ENCODE measurements at places on chromosomes 13 and 19. TPM values are rescaled to one million over a fixed set of nuclear protein-coding genes. Genes with fewer than 3 reads are reported as not detected.

DNA sequence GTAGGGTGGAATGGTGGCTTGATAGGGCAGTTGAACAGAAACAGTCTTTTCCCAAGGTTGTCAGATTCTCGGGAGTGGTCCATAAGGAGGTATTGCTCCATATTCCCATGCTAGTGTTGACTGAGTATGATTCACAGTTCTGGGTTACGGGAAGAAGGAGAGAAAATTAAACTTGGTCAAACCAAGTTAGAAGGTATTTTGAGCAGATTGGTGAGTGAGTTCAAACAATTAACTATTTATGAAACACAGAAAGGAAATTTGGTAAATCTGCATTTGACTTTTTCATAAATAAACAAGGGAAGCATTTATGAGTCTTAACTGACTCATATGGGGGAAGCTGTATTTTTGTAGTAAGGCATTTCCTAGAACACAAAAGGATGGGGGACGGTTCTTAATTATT lies 2419.4 kb downstream of the PCDH9 start:
- no peak for DNase-seq

- no peak for DNase-seq
These were observed 24.3 kb downstream of the TMEM255B start for GRCh38 chr13:113783200-113783881.

- no peak for DNase-seq
These were observed 11.4 kb upstream of the CRTC1 start for GRCh38 chr19:18672044-18672451.

- DNase-seq: no peak
These were observed 67.3 kb upstream of the MED4 start for GRCh38 chr13:48162217-48162616.

- DNase-seq: peak; percentile 97
These were observed 164.7 kb downstream of the KATNAL1 start for GRCh38 chr13:30142486-30143211.

DNA sequence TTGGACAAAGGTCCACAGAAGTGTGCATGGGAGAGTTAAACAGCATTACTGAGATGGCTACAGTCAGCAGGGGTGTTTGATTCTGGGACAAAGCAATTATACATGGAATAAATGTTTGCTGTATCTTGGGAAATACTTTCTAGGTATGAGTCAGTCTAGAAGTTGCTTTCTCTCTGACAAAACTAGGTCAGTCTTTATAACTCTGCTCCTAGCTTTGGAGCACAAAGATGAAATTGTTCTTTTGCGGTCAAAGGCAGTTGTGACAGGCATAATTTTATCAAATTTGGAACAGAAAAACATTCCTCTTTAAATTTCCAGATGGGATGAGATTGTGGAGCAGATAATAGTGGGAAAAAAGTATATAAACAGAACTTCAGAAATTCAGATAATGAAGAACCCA lies 1045.4 kb upstream of the MIR17HG start:
- DNase-seq: no peak

The SNRPD2 gene
- 331 TPM for total RNA-seq

GRCh38 chr13:71797517-71797916 lies 69.5 kb downstream of the DACH1 start:
- DNase-seq: no peak

GRCh38 chr19:6424195-6424938 lies at the start of gene KHSRP:
TSS of gene KHSRP (minus strand) at chr19:6424811. CDS start at chr19:6424701, 110 bp downstream.
- DNase-seq: no peak

- DNase-seq: no peak
These were observed 515.7 kb downstream of the TBC1D4 start for GRCh38 chr13:74966275-74966674.

The ZNF586 gene
- 6.7 TPM for total RNA-seq

DNA sequence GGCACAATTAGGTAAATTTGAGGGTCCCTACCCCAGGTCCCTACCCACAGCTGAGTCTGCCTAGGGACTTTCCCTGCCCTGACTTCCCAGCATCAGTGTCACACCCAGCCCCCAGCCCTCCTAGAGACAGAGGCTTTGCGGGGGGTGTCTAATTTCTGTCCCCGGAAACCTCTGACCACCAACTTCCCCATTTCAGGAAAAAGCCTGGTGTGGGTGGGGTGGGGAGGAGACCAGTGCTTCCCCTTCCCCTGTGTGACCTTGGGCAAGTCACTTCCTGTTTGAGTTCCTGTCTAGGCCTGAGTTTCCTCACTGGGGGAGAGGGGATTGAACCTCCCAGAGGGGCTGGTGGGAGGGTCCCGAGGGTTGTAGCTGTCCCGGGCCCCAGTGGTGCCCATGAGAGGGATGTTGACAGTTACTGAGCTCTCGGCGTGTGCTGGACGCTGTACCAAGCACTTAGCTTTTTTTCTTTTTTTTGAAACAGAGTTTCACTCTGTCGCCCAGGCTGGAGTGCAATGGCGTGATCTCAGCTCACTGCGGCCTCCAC lies 7.9 kb downstream of the VASP start:
- no peak for DNase-seq

DNA sequence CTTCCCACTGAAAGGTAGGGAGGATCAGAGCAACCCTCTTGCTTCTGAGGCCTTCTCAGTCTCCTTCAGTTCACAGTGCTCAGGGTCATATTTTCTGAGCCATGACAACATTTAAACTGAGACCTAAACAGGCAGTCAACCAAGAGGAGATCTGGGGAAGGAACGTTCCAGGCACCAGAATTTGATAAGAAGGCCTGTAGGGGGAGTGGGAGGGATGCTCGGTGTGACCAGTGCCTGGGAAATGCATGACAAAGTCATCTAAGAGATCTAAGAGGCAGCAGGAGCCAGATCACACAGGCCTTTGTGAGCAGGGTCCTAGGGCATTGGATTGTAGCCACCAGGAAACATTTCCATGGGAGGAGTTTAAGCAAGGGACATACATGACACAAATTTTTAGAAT lies 71.6 kb downstream of the SHISA2 start:
- no peak for DNase-seq

GRCh38 chr19:43563816-43564457 lies 11.4 kb downstream of the XRCC1 start:
- no peak for DNase-seq

DNA sequence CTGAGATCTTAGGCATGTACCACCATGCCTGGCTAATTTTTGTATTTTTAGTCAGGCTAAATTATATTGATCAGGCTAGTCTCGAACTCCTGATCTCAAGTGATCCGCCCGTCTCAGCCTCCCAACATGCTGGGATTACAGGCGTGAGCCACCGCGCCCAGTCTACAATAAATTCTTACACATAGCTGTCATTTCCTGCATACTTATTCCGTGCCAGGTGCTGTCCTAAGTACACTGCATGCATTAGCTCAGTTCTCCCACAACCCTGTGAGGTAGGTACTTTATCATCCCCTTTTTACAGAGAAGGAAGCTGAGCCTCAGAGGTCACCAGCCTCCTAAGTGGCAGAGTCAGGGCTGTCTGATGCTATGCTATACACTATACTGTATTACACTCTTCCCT lies 7.2 kb upstream of the RHPN2 start:
- DNase-seq: no peak

The ZNF573 gene
- 2.0 TPM for total RNA-seq

- no peak for DNase-seq
These were observed 133.2 kb downstream of the LMO7 start for GRCh38 chr13:75769141-75769905.

The KLK1 gene
- 5.0 TPM for total RNA-seq

- DNase-seq: no peak
These were observed 348.5 kb upstream of the ARGLU1 start for GRCh38 chr13:106916329-106916976.

The ZNF235 gene
- 3.2 TPM for total RNA-seq

DNA sequence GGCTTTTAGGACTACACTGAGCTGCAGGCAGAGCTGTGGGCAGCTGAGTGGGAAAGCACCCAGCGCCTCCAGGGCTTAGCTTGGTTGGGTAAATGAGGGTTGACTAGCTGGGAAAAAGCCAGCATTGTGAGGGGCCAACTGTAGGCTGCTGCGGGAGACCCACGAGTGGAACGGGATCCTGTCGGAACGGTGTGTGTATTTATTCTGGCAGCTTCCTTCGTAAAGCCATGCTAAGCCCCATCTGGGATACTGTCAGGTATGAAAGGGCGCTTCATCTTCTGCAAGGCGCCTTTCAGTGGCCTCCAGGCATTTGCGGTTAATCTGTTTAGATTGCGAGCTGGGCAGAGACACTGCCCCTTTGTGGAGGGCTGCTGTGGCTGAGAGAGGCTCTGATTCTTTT lies 39.5 kb upstream of the CNMD start:
- DNase-seq: no peak

The FUT1 gene
- 3.0 TPM for total RNA-seq
